ENCODE measurements at places on chromosomes 12 and 14.

- no peak for DNase-seq
Measured at GRCh38 chr12:11879306-11879705, 191.4 kb upstream of the BCL2L14 start.

DNA sequence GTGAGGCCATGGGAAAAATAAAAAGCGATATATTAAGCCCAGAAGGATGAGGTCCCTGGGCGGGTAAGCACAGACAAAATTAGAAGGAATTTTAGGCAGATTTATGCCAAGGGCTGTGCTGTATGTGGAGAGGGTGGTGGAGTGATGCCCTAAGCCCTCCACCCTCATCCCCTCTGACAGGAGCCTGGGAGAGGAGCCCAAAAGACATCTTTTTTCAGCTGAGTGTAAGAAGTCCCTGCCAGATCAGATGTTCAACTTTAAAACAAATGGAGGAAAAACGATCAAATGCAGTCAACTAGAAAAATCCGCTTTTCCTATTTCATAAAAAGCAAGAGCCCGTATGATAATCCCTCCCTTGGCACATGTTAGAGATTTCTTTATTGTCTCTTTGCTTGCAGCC, 47.7 kb upstream of the NRXN3 start:
- no peak for DNase-seq

DNA sequence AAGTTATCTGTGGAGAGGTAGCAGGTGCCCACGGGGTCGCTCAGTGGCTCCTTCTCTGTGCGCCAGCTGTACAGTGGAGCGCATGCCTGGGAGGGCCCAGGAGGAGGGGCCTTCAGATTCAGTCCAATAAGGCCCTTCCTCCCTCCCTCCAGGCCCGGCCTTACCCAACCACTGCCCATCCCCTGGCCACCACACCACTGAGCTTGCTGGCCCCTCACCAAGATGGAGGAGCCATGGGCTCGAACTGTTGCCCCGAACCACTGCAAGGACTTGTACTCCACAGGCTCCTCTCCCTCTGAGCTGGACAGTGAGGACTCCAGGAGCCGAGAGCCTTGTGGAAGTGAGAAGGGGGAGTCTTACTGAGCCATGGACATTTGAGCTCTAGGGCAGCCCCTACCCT, 9.8 kb downstream of the ITGA5 start:
- DNase-seq = peak; percentile 24

DNA sequence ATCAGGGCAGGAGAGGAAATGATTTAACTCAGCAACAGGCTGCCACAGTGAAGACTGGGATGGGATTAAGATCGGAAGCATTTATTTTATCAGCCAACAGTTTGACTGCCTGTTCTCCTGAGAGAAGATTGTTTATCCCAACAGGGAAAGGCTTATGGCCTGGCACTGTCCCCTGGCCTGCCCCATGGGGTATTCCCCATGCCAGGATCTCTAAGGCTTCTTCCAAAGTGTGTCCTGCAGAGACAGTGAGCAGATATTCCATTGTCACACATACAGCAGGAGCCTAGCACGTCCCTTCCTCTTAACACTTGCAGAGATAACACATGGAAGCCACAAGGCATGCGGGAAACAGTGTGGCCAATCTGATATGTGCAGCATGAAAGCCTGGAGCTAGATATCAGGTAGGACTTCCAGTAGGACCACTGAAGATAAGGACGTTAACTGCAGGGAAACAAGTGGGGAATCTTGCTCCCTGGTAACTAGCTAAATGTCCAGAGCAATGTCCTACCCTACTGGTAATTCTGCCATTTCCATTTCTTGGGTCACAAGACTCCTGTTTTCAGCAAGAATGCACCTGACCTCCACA, 48.2 kb downstream of the IQSEC3 start:
- DNase-seq = no peak

DNA sequence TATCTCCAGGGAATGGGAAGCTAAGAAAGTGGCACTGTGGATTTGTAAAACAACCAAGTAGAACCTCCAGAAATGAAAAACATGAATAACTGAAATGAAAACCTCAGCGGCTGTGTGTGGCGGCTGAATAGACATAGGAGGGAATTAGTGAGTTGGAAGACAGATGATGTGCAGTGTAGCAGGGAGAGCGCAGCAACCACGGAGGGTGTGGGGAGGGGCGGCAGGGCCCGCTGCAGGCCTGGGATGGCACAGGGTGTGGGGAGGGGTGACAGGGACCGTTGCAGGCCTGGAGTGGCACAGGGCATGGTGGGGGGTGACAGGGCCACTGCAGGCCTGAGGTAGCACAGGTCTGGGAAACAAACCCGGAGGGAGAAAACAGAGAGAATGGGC, 51.1 kb downstream of the BEGAIN start:
- DNase-seq = no peak

DNA sequence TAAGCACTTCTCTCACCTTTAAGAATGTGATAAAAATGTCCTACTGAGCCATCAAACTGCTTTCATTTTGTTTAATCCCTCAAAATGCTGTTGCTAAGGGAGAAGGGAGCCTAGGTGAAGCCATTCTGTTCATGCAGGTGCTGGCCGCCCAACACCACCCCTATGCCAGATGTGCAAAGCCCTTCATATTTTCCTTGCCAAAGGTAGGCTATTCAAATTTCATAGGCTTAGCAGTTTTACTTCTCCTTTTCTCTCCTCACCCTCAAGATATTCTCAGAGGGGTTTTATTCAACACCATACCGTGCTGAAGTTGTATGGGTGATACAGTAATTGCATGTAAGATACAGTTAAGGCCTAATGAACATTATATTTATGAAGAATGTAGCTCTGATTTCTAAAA, 461.7 kb downstream of the GXYLT1 start:
- no peak for DNase-seq

GRCh38 chr14:99759546-99759925, 33.7 kb upstream of the EML1 start:
- DNase-seq = no peak

DNA sequence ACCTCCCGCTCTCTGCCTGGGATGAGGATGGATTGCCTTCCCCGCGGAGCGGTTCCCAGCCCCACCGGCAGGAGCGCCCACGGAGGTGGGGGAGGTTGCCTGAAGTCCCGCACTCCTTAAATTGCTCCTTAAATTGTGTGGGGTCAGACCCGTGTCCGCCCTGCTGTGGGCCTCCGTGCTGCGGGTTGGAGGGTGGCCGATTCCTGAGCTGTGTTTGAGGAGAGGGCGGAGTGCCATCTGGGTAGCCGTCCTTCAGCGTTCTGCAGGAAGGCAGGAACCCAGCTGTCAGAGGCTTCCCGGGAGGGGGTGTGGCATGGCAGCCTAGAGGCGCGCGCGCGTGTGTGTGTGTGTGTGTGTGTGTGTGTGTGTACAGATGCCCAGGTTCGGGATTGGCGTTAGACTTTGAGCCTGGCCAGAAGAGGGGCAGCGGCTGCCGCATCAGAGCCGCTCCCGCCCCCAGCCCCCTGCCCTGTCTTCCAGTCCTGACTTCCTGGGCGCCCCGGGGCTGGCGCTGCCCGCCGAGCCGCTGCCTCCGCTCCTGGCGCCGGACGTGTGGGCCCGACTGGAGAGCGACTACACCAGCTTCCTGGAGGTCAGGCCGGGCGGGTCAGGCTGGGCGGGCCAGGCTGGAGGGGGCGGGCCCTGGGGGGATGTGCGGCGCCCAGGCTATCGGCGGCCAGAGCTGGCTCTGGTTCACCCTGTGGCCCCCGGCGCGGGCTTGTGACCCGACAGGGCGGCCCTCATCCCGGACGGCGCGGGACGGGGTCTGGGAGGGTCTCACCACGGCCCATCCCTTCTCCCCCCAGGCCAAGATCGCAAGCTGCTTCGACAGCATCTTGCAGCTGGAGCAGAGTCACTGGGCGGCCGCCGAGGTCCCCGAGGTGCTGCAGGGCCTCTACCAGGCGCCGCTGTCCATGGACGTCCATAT, 9.2 kb downstream of the EXOC3L4 start:
- peak; percentile 55 for DNase-seq

DNA sequence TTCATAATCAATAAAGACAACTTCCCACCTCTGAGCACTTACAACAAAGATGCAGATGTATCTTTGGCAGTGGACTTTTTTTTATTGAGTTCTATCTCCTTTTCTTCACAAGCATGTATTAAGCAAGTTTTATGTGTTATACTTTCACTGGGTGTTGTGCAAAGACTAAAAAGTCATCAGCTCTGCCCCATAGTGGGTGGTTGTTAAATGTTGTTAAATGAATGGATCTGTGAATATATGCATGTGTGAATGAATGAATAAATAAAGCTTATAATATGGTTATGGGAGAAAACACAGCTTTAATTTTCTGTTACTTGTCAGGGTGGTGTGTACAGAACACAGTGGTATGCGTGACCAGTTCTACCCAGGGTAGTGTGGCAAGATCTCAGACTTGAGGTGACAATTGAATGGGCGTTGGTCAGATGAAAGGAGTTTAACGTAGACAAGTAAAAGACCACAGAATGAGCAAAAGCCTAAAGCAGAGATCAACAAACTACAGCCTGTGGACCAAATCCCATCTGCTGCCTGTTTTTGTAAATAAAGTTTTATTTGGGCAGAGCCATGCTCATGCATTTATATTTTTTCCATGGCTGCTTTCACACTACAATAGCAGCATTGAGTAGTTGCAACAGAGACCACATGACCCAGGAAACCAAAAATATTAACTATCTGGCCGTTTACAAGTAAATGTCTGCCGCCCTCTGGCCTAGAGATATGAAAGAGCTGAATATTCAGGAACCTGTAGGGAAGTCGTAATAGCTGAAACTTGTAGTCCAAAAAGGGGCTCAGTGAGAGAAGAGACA, 207.4 kb upstream of the EEA1 start:
- DNase-seq = no peak

GRCh38 chr12:109827566-109828550, 5.3 kb downstream of the TRPV4 start:
- no peak for DNase-seq

DNA sequence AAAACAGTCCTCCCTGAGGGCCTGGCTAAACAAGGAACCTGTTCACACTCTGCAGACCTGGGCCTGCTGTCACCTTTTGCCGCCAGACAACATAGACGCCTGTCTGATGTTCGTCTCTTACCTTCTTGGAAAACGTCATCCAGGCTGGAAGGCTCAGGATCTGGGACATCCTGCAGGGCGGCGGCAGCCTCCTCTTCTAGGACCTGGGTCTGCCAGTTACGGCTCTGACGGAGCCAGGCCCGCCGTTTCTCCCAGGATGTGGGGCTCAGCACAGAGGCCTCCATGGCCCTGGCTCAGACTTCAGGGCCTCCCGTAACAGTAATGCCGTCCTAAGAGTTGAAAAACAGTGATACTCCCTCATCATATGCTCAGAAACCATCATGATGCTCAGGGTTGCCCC, 10.3 kb downstream of the TESPA1 start:
- DNase-seq = no peak
